Foreskin melanocyte (primary cell): ENCODE measurements at places on chromosomes 1 and 21.

DNA sequence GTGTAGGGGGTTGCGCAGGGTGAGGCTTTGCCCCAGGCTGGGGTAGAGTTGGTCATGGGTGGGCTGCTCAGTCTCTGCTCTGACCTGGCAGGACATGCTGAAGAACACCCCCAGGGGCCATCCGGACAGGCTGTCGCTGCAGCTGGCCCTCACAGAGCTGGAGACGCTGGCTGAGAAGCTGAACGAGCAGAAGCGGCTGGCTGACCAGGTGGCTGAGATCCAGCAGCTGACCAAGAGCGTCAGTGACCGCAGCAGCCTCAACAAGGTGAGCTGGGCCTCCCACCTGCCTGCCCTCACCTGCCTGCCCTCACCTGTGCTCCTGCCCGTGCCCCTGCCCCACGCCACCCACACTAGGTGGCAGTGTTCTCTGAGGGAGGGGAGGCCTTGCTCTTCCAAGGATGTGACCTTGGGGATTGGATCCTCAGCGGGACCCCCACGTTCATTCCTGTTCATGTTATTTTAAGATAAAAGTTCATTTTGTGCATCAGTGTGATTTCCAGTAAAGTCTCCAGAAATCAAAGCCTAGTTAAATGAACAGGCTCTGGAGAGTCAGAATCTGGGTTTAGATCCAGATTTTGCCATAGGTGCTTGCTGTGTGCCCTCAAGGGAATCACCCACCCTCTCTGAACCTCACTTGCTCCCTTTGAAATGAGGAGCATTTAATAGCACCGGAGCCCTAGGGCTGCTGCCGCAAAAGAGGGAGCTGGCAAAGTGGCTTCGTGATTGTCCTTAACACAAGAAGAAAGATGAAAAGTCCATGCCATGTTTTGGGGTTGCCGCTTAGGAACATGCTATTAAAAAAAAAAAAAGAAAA lies 87.9 kb downstream of the ARHGEF10L start:
- no peak for DNase-seq

DNA sequence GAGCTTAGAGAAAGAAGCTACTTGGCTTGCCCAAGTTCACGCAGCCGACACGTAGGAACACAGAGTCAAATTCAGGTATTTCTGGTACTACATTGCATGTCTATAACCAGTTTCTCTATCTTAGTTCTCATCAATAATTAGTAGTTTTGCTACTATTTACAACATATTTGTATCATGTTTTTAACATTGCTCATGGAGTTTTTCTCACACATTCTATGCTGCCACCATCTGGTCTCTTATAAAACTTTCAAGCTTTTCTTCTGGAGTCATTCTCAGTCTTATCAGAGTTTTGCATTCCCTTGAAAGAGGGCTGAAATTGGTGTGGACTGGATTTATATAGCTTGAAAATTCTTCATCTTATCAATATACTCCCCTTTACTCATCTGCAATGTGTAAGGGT lies 118.8 kb upstream of the PALMD start:
- DNase-seq: peak; percentile 36

DNA sequence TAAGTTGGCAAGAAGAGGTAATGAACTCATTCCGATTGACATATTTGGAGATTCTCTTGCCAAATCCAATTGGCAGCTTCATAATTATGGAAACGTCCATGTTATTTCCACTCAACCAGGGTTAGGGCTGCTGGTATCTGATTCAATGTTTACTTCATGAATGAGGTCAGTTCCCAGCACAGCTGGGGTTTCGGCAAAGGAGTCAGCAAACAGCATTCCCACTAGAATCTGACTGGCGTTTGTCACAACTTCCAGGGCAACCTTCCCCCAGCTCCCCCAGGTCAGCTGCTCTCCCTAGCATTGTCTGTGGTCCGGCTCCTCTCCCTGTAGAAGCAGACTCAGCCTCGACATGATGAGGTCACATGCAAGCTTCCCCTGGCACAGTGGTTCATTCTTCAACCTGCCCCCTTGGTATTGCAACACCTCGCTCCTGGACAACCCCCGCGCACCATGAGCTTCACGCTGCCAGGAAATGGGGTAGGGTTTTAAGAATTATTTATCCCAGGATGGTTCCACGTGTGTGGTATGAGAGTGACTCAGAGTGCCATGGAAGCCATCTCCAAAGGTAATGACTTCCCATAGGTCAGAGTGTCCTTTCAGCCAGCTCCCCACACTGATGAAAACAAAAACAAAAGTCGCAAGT lies 100.7 kb upstream of the SLC25A33 start:
- DNase-seq: no peak

GRCh38 chr1:1293263-1294249 lies 13.3 kb downstream of the SCNN1D start:
- no peak for DNase-seq

- DNase-seq: no peak
Observed at GRCh38 chr1:198861636-198862035, 222.8 kb downstream of the PTPRC start.

GRCh38 chr21:42031816-42032215 lies 21.7 kb upstream of the ZBTB21 start:
- DNase-seq: no peak

- DNase-seq: no peak
Observed at GRCh38 chr21:42149656-42150473, 69.1 kb upstream of the ABCG1 start.

DNA sequence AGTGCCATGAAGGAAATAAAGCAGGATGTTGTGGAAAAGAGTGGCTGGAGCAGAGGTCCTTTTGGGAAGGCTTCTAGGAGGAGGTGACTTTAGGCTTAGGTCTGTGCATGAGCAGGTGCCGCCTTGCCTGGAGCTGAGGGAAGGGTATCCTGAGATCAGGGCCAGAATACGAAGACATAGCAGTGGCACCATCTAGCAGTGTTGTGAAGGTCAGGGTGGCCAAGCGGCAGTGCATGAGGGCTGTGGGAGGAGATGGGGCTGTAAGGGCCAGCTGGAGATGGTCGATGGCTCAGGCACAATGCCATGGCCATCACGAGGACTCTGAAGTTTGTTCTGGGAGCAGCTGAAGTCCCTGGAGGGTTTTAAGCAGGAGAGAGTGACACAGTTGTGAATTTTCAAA lies 219.5 kb downstream of the PTPRU start:
- DNase-seq: no peak

DNA sequence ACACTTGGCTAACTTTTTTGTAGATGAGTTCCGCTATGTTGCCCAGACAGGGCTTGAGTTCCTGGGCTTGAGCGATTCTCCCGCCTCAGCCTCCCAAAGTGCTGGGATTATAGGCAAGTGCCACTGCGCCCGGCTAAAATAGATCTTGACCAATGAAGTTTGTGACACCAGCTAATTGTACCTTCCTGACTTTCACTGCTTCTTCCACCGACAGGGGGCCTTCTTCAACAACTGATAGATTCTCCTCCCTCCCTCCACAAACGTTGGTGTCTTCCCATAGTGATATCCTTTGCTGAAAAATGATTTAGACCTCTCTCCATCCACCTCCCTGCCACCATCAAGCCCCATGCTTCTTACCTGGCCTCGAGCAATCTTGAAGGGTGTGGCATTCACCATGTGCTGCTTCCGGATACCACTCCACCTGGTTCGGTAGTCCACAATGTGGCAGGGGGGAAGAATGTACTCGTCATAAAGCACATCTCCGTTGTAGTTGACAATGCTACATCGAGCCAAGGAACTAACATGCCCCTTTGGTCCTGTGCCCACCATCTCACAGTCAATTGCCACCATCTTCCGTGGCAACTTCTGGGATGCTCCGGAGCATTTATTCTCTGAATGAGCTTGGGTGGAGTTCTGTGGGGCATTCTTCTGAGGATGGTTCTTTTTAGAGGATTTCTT lies 1.6 kb upstream of the METTL25B start:
- peak; percentile 60 for DNase-seq

DNA sequence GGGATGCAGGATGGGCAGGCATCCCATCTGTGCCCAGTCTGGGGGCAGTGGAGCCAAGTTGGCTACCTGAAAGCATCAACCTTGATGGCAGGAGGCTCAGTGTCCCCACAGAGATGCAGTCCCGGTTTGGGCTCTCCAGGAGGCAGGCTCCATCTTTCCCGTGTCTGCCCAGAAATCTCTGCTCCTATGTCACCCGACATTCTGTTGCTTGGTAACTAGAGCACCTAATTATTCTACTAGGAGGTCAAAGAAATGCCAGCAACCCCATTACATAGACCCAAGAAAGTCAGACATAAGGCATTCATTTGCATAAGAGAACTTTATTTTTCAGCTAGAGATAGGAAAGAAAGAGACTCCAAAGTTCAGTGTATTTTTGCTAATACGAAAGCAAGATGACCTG lies 100.3 kb upstream of the BACE2 start:
- no peak for DNase-seq

DNA sequence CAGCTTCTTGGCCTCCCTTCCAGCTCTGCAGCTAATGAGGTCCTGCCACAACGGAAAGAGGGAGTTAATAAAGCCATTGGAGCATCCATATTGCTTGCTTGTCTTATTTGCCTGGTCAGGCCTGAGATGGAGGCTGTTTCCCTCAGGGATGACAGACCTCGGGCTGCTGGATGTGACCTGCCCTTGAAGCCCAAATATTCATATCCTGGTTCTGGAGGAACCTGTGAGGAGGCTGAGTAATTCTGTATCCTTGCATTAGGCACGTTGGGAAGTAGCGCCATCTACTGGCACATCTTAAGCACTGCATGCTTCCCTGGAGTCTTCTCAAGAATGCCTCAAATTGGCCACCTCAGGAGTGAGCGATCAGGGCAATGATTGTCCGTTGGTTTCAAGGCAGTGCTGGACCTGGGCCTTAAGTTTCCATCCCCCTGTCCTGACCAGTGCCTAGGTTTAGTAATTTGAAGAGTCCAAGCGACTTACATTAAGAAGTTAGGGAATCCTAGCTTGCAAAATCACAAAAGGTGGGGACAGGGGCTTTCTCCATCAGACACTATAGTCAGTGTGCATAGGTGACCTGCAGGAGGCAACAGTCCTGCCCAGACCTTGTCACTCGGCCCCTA lies 13.8 kb upstream of the NASP start:
- peak; percentile 57 for DNase-seq

DNA sequence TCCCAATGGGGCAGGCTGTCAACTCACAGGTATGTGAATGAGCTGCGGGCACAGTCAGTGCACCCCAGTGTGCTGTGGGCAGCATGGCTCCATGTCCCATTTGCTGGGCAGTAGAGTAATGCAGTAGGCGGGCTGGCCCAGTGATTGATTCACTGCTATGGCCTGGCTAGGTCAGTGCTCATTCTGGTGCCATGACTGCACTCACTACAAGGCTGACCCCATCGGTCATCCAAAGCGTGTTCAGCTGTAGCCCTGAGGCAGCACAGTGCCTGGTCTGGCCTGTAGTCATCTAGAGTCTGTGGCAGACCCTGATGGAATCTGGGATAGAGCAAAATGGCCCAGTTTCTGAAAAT lies 7.4 kb downstream of the HYI start:
- DNase-seq: no peak

DNA sequence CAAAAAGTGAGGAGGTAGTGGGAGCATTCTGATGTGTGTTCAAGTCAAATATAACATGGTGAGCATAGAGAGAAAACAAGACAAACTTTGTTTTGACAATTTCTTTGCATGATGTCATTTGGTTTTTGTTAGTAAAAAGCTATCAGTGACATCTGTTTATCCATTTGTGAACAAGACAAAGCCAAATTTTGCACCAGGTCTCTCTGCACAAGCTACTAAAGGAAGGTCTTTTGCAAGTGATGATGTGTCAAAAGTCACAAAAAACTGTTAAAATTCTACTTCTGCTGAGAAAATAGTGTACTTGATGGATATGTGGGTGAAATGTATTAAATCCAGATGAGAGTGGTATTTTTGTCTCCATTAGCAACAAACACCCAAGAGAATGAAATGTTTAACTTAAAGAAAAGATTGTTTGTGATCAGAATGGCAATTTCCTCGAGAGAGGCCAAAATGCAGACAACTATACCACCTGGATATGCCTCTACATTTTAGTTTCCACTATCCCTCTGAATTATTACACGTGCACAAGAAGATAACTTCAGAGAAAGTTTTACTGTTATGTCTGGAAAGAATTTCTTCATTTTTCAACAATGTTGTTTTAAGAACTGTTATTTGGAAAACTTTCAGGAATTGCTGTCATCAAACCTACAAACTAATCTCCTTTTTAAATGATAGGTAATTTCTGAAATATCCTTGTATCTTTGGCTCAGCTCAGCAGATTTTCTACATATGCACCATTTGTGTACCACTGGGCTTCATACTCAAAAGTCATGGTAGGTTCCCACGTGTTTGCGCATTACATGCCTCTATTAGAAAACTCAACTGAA lies 807.4 kb upstream of the ADGRL2 start:
- DNase-seq: no peak

DNA sequence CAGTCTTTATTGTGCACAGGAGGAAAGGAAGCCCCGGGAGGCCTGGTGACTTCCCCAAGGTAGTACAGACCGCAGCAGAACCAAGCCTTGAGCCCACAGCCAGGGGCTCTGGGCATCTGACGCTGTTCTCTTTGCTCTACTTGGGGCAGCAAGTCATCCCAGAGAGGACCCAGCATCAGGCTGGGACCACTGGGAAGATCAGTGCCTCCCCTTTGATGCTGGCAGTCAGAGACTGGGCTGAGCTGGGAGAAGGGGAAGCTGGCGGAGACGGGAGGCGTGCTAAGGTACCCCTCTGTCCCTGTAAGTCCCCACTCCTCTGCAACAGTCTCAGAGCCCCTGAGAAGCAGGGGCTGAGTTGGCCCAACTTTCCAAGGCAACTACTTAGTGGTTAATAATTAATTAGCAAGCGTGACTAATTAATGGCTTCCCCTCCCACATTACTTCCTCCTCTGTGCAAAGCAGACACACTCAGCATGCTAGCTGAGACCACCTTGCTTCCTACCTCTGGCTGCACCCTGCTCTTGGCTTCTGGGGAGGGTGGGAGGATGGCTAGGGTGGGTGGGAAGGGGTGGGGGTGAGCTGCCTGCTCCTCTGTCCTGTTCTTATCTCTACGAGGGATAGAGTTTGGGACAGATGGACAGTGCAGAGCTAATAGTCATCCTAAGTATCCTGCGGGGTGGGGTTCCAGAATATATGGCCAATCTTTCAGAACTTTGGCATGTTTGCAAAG lies 1.3 kb downstream of the INAVA start:
- no peak for DNase-seq

DNA sequence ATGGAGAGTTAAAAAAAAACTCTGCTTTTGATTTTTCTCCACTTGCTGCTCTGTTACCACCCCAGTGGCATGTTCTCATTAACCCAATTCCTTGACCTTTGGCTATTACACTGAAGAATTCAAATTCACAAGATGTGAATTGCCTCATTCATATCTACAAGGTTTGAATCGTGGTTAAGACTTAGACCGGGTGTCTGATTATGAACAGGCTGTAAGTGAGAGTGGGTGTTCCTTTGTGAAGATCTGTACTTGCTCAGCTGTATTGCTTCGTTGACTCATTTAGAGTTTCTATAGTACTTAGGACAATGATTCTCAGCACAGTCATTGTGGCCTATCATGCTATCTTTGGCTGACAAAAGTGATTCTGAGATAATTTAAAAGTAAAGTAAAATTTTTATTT lies 36.4 kb downstream of the DNM3 start:
- DNase-seq: peak; percentile 89

- DNase-seq: no peak
Observed at GRCh38 chr1:47351305-47351704, 17.7 kb downstream of the CMPK1 start.

GRCh38 chr1:54559111-54559548 lies 11.1 kb downstream of the ACOT11 start:
- no peak for DNase-seq
